ENCODE measurements at places on chromosomes 1 and 21.

GRCh38 chr1:203547771-203548421, 53.9 kb downstream of the OPTC start:
- no peak for DNase-seq

DNA sequence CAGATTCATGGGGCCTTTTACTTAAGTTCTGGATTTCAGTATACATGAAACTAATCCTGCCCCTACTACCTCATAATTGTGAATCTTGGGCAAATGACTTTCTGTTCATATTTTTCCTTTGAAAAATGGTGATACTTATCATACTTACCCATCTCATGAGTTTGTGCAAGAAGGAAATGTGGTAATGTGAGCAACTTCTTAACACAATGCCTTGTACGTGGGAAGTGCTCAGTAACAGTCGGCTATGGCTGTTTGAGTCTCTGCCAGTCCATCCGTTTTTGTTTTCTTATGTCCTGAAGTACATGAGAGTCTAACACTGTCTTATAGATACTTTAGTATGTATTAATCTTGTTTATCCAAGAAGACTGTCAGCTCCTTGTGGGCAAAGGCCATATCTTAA, 86.5 kb downstream of the PATJ start:
- no peak for DNase-seq

GRCh38 chr1:177067752-177068410, 96.6 kb downstream of the ASTN1 start:
- no peak for DNase-seq

- no peak for DNase-seq
Measured at GRCh38 chr1:66336641-66336990, 197.3 kb upstream of the SGIP1 start.

DNA sequence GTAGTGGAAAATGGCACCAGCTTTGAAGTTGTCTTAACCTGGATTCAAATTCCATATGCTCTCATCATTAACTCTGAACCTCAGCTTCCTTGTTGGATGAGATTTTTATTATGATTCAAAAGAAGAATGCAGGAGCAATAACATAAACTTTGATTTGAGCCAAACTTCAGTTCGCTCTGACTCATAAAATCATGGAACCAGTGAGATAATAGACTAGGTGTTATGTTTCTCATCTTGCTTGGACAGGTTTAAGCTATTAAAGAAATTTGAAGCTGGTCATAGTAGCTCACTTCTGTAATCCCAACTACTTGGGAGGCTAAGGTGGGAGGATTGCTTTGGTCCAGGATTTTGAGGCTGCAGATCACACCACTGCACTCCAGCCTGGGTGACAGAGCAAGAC, 172.8 kb downstream of the CLEC20A start:
- DNase-seq, result no peak

- no peak for DNase-seq
Measured at GRCh38 chr1:231919886-231920285, 293.3 kb downstream of the DISC1 start.

Measured in stimulated activated CD4-positive, alpha-beta T cell treated with anti-CD3 and anti-CD28 coated beads, Interleukin-2, amount 100 ng/mL, for 4 hours (primary cell).